Muscle of back (tissue), 13 donors: ENCODE measurements at places on chromosomes 4 and X.

- no peak for DNase-seq
Measured at GRCh38 chr4:15755321-15756155, 22.6 kb upstream of the CD38 start.

DNA sequence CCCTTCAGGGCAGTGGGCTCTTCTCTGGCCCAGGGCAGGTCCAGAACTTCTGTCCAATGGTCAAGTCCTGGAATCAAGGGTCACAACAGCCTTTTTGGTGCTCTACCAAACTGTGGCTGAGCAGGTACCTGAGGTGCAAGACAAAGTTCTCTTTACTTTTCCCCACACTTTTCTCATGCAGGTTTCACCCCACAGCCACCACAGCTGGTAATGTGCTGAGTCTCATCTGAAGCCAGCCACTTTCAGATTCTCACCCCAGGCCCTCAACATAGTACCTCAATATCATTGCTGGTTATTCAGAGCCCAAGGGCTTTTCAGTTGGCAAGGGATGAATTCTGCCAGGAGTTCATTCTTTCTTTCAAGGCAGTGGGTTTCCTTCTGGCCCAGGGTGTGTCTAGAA, 426.0 kb downstream of the TECRL start:
- no peak for DNase-seq

- DNase-seq = no peak
Measured at GRCh38 chrX:102883491-102883890, 53.6 kb upstream of the RAB40AL start.

GRCh38 chr4:3227878-3228675, 20.9 kb upstream of the MSANTD1 start:
- no peak for DNase-seq

GRCh38 chr4:7968262-7968896, 28.7 kb upstream of the AFAP1 start:
- no peak for DNase-seq
